ENCODE measurements at places on chromosomes 7 and 10.

GRCh38 chr10:56653289-56653688, 292.2 kb upstream of the ZWINT start:
- DNase-seq, result no peak

- DNase-seq, result no peak
Observed at GRCh38 chr10:21993360-21994001, 10.0 kb downstream of the DNAJC1 start.

DNA sequence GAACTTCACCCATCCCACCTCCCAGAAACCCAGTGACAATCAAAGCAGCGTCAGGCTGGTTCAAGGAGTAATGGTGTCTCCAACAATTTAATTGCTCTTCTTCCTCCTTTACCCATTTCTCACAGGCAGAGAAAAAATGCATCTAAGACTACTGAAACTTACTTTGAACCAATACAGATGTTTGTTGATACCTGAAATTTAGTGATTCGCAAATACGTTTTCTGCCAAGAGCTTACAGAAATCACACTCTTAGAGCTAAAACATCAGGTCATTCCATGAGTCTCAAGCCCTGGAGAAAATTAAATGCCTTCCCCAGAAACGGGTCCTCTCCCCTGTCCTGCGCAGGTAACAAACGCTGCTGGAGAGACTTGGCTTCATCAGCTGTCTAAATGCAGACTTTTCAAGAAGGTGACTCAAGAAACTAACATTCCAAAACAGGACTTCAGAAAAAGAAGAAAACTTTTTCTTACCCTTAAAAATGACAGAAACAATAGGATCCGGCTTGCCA, 443 bp downstream of the MYOF start:
- no peak for DNase-seq

DNA sequence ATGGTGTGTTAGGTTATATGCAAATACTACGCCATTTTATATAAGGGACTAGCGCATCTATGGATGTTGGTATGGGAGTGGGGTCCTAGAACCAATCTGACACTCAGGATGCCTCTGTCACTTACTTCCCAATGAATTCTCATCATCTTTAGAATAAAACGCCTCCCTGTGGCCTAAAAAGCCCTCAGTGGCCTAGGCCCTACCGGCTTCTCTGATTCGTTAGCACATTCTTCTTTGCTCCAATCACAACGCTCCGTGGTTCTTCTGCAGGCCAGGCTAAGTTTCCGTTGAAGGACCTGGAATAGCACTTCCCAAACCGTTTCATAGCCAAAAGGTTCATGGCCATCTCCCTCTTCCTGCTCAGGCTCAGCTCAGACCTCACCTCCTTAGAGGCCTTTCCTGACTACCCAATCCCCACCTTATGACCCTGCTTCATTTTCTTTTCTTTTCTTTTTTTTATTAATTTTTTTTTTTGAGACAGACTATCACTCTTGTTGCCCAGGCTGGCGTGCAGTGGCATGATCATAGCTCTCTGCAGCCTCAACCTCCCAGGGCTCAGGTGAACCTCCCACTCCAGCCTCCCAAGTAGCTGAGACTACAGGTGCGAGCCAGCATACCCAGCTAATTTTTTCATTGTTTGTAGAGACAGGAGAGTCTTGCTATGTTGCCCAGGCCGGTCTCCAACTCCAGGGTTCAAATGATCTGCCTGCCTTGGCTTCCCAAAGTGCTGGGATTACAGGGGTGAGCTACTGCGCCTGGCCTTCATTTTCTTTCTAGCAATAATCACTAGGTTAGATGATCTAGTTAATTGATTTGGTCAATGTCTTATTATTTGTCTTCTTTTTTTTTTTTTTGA, 24.5 kb upstream of the YWHAG start:
- no peak for DNase-seq

GRCh38 chr7:40721342-40721949, 586.6 kb downstream of the SUGCT start:
- no peak for DNase-seq

Data from NK-92 treated with Interleukin-12 subunit alpha and Interleukin-12 subunit beta, amount 100 ng/mL, for 24 hours (cell line).